ENCODE measurements at places on chromosomes 12 and 14. TPM values are rescaled to one million over a fixed set of nuclear protein-coding genes. Genes with fewer than 3 reads are reported as not detected.

FOXA1 gene
- 36.7 TPM for total RNA-seq

DAD1 gene
- 167 TPM for total RNA-seq

GOLGA5 gene
- total RNA-seq: 30.6 TPM

PSMC1 gene
- total RNA-seq: 70.9 TPM

EPYC gene
- not detected for total RNA-seq

OASL gene
- total RNA-seq: 5.2 TPM

OR6C76 gene
- total RNA-seq: not detected

SERPINA12 gene
- not detected for total RNA-seq

TNFRSF1A gene
- 171 TPM for total RNA-seq

BCL11B gene
- total RNA-seq: 1.1 TPM

KLHL28 gene
- 13.6 TPM for total RNA-seq

HOXC4 gene
- not detected for total RNA-seq

GRCh38 chr14:70753518-70753953 lies 55.8 kb downstream of the MAP3K9 start:
- DNase-seq: no peak

DNA sequence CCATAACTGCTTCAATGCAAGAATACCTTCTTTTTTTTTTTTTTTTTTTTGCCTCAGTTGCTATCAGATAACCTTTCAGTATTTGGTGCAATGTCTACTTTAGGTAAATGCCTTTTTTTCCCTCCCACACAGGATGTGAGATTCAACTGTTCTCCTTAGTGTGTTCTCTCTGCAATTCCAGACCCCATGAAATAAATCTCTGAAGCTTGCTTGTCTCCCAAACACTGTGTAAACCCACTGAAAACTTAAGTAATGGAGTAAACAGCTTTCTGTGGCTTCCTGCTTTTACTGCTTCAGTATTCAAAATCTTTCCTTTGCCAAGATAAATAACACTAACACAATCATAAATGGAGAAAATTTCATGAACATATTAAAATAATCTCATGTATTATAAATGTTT lies 55.8 kb upstream of the CLEC14A start:
- no peak for DNase-seq

DNA sequence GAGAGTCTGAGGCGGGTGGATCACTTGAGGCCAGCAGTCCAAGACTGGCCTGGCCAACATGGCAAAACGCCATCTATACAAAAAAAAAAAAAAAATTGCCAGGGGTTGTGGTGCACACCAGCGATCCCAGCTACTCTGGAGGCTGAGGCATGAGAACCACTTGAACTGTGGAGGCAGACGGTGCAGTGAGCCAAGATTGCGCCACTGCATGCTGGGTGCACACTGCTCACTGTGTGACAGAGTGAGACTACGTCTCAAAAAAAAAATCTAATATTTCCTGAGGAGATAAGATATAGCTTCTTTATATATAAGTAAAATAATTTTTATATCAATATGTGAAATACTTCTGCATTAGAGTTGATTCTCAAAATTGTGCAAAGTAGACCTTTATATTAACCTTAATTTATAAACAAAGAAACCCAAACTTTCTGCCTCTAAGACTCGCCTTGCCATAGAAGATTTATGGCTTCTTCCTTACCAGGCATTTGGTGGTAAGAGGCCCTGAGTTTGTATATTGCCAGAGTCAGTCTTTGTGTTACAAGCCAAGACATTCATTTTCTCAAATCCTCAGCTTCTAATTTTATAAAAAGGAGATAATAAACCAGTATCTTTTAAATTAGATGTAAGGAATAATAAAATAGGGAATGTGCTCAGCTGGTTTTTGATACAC lies 1226.7 kb downstream of the FLRT2 start:
- no peak for DNase-seq

GRCh38 chr12:31363416-31363809 lies 37.5 kb upstream of the SINHCAF start:
- no peak for DNase-seq

DNA sequence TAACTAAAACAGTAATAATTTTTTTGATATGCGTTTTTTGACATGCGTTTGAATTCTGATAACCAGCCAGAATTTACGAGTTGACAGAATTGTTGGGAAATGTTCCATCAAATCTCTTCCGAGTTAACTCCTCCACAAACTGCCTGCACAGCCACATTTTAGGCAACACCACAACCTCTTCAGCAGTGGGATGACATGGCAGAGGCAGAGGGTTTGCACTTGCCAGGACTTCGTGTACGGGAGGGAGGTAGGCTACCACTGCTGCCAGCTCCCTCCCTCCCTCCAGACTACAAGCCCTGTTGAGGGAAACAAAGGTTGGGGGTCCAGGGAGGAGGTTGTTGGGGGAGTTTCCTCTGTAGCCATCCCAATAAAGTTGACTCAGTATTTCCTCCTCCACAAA lies 14.5 kb upstream of the ACTR6 start:
- no peak for DNase-seq

DNA sequence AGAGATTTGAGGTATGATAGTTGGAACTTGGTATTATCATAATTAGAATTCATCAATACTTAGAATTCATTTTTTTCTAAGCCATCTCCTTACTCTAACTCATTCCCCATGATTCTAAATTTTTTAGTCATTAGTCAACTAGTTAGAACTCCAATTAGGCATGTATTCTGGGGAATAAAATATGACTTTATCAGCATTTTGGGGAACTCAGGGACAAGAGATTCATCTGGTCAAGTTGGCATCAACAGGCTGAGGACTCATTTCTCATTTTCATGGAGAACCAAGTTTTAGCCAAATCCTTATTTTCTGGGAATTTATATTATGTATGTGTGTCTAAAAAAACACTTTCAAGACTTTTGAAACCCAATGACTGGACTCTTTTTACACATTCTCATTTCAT lies 29.2 kb downstream of the DIP2B start:
- no peak for DNase-seq

GRCh38 chr12:82223426-82223825 lies 134.8 kb downstream of the CCDC59 start:
- DNase-seq: no peak

DNA sequence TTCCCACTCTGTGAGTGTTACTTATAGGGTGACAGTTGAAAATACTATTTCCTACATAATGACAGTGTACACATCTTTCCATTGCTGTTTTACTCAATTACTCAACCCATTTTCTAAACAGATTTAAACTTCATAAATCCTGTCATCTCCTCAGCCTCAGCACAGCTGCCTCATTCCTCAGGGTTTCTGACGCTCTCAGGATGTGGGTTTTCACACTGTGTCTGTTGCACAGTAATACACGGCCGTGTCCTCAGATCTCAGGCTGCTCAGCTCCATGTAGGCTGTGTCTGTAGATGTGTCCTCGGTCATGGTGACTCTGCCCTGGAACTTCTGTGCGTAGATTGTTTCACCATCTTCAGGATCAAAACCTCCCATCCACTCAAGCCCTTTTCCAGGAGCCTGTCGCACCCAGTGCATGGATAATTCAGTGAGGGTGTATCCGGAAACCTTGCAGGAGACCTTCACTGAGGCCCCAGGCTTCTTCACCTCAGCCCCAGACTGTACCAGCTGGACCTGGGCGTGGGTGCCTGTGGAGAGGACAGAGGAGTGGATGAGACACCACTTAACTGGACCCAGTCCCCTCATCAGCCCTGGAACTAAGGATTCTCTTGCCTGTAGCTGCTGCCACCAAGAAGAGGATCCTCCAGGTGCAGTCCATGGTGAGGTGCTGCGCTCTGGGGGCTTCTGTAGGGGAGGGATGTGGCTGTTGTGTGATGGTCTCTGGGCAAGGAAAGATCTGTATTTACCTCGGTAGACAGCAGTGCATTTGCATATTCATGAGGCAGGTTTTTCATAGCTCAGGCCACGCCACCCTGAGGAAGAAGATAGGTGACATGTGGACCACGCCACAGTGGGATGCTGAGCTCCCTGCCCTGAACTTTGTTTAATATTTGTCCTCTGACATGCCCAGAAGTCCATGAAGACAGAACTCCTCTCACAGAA lies 750.2 kb downstream of the TMEM121 start:
- no peak for DNase-seq

GRCh38 chr12:132103542-132104308 lies 40.4 kb downstream of the DDX51 start:
- DNase-seq: no peak

DNA sequence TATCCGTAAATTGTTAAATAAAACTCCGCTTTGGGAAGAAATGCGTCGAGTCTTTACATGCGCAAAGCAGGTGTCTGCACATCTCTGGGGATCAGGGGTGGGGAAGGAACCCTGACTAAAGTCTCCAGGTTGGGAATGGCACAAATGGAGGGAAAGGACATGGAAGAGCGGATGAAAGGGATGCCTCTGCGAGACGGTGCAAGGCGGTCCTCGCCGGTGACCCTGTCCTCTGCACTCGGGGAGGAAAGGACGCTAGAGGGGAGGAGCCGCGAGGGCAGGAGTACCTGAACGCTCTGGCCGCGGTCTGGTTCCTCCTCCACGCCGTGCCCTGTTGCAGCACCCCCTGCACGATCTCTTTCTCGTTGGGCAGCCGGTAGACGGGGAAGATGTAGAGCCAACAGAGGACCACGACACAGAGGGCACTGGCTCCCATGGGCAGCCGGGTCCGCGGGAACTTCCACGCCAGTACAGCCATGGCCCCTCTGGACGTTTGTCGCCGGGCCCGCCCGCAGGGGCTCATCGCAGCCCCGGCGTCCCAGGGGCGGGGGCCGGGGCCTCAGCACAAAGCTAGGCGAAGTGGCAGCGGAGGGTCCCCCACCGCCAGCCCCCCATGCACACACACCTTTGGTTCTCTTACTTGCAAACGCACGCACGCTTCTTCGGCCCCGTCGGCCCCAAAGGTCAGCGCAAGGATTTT lies 646 bp downstream of the ST8SIA1 start:
- no peak for DNase-seq

DNA sequence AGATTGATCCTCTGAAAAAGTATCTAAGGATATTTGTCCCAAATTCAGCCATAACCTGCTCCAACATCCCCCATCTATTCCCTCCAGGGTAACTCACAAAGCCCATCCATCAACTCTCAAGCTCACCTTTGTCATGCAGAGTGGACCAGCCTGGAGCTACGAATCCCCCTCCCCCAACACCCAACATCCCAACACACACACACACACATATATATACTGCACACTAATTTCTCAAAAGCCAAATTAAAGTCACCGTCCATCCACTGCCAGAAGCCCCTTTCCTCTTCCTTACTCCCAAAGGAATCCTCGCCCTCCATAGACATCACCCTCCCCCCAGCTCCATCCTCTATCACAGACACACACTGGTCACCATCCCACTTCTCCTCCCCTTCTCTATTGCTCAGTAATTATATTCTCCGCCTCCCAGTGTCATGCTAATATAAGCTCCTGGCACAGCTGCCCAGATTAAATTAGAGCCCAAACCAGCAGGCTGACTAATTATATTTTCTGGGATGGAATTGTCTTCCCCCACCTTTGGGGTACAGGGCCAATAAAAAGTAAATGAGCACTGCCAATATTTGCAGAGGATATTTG lies 13.5 kb upstream of the TESPA1 start:
- DNase-seq: no peak

- no peak for DNase-seq
Measured at GRCh38 chr14:95190346-95190840, 33.1 kb upstream of the DICER1 start.

DNA sequence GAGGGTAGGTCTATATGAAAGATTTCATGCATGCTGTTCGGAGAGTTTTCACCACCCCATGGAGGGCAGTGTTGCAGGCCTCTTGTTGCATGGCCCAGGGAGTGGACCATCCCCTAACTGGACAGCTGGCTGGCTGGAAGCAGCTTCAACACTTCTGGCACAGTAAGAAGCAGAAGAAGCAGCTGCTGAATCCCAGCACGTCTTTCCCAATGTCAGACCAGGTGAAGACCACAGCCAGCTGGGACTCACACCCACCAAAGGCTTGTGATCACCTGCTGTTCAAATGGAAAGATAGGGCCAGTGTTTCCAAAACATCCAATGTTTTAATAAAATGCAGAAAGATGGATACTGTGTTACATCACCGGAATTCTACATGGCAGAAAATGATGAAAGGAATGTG lies 1423.6 kb downstream of the AACS start:
- DNase-seq: no peak

DNA sequence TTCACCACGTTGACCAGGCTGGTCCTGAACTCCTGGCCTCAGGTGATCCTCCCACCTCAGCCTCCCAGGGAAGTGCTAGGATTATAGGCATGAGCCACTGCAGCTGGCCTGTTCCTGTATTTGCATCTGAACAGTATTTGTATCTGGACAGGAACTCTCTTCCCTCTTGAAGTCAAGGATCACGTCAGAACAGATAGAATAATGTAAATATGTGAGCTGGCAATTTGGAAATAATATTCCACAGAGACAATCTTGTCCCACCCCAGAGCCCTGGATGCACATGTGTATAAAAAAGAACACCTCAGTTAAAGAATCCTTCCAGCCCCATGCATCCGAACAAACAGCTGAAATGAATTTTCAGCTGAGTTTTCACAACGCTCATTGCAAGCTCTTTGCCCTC lies 118.3 kb downstream of the VEZT start:
- DNase-seq: no peak

GRCh38 chr12:6695313-6696045 lies 5.1 kb downstream of the PIANP start:
- peak; percentile 53 for DNase-seq

GRCh38 chr14:104110491-104111209 lies 25.1 kb downstream of the ASPG start:
- peak; percentile 69 for DNase-seq

GRCh38 chr14:39868251-39868650 lies 436.0 kb upstream of the FBXO33 start:
- no peak for DNase-seq

GRCh38 chr12:120472521-120472920 lies 3.0 kb upstream of the SRSF9 start:
- no peak for DNase-seq

- DNase-seq: no peak
Measured at GRCh38 chr12:2495417-2496112, 299.2 kb upstream of the FKBP4 start.

DNA sequence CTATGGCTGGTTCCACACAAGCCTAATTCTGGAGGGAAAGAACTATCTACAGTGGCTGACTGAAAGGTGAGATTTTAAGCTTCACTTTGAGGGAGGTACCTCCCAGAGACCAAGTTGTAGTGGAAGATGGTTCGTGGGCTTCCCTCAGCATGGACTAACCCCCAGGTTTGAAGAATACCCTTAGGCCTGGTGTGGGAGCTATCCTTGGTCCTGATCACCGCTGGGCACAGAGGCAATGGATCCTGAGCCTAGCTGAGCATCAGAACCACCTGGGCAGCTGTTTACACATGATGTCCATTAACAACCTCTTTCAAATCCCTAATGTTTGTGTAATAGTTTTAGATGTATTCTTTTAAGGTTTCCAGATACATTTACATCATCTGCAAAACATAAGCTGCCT lies 10.3 kb downstream of the DAO start:
- DNase-seq: no peak

All from upper lobe of left lung (tissue), 6 donors.